ENCODE measurements at places on chromosomes 1 and 21.
A peak's percentile ranks its signal among the peaks of the same experiment; 100 is the strongest.

DNA sequence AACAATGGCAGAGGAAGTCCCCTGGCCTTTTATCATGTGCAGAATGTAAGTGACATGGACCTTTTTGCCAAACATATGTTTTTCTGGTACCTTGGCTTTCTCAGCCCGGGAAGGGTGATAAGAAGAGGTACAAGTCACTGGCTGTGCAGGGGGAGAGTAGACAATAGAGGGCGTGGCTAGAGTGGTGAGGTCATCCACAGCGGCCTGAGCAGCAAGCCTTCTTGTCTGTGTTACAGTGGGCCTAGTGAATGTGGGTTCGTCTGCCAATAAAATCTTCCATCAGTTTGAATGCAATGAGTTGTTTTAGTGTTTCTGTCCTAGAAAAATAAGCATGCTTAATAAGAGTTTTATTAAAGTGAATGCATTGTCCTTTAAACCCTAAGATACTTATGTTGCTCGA lies 59.0 kb upstream of the PGD start:
- peak; percentile 49 for DNase-seq

DNA sequence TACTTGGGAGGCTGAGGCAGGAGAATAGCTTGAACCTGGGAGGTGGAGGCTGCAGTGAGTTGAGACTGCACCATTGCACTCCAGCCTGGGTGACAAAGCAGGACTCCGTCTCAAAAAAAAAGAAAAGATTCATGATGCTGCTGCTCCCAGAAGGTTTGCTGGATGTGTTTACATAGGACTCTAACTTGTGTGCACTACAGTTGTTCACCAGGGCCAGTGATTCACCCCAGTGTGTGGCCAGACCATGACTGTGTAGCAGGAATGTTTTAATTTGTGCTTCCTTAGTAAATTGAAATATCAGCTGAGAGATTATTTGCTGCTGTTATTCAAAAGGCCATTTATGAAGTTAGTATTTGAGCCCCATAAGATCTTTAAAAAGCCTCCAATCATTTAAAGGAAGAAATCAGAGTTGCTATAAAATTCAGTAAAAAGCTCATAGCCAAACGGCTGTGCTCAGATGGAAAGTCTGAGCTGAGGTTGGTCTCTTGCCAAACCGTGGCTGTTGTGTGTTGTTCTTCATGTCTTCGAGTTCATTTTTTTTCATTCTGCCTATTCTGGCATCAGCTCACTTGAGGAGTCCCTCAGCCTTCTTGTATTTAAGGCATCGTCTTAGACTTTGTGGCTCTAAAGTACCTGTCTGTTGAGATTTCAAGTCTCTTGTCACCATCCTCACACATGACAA lies 18.1 kb upstream of the PGD start:
- no peak for DNase-seq

DNA sequence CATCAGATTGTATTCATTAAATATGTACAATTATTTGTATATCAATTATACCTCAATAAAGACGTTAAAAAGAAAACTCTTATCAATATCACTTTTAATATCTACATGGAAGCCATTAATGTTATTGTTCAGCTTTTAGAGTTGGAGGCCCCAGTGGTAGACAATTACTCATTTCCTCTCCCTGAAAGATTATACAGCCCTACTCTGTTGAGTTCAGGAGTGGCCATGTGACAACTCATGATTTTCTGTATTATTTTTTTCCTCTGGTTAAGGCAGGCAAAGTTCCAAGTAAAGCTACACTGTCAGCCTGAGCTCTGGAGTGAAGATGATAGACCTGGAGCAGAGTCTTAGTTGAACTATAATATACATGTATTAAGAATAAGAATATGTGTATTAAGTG lies 247.9 kb upstream of the B3GALT2 start:
- no peak for DNase-seq

DNA sequence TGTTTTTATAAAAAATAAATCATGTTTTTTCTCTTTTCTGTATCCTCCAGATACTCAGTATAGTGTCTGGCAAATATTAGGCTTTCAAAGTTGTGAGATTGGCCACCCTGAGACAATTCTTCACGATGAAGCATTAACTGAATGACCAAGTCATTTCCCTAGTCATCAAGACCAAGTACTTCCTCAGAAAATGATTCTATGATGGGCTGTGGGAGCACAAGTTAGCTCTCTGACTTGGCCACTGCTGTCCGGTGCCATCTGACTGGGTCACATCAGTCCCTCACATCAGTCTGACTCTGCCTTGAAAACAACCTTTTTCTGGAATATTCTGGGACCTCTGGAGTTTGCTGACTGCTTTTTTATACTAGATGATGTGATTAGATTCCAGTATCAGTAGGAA lies 13.5 kb upstream of the YRDC start:
- no peak for DNase-seq

- peak; percentile 63 for DNase-seq
Observed at GRCh38 chr1:156082309-156083091, at the start of gene MEX3A. MEX3A (minus strand) TSS chr1:156082465; CDS start chr1:156081998, 467 bp downstream.

- no peak for DNase-seq
Observed at GRCh38 chr1:196271212-196271947, 336.9 kb downstream of the KCNT2 start.

DNA sequence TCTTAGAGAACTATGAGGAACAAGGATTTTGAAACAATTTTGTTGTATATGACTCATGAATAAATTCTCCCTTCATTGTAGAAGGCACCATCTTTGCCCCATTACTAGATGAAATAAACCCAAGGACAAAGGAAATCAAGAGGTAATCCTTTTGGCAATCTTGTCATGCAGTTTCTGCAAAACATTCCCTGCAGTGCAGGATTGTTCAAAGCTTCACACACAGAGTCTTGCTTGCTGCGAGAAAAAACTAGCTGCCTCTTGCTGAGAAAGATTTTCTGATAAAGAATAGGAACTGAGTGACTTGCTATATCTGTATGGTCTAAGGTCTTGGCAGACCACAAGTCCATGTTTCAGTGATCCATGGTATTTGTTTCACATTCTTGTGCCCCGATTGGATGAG lies 657.4 kb upstream of the ADGRL4 start:
- DNase-seq = no peak

GRCh38 chr1:17045634-17046333 lies 8.0 kb downstream of the SDHB start:
- DNase-seq = peak; percentile 76

DNA sequence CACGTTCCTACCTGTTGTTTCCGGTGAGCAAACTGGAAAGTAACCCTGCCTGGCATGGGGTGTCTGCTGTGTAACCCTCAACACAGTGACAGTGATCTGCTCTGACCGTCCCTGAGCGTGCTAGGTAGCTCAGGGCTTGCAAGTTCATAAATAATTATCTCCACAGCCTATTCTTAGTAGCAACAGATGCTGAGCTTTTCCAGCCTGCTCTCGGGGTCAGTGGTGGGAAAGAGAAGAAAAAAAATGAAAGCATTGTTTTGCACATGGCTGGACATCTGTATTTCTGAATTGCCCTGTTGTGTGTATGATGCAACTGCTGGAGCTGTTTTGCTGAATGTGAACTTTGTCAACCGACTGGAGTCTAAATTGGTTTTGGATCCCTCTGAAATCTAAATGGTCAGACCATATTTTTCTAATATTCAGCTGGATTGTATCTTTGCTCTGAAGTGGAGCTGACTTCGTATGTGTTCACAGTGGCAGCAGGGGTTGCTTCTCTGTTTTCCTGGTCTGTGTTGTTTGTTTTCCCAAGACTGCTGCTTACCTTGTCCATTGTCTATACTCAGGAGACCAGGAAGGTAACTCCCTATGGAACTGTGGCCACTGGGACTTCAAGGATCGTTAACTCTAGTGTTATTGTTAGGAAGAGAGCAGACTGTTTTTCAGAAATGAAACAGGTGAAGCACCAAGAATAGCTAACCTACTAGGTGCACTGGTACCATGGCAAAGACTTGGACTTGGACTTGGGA lies 27.0 kb downstream of the TGFB2 start:
- DNase-seq = no peak

GRCh38 chr1:231584921-231585320 lies 41.7 kb upstream of the DISC1 start:
- no peak for DNase-seq

GRCh38 chr1:217403026-217403720 lies 227.7 kb downstream of the GPATCH2 start:
- no peak for DNase-seq

GRCh38 chr1:54272134-54272533 lies 72.2 kb downstream of the MRPL37 start:
- no peak for DNase-seq

- no peak for DNase-seq
Observed at GRCh38 chr1:94660994-94661393, 119.4 kb upstream of the F3 start.

- no peak for DNase-seq
Observed at GRCh38 chr1:22932803-22933470, 39.7 kb downstream of the LACTBL1 start.

- DNase-seq = no peak
Observed at GRCh38 chr1:88763649-88764406, 79.8 kb downstream of the PKN2 start.

- no peak for DNase-seq
Observed at GRCh38 chr1:226779561-226779960, 40.5 kb upstream of the ITPKB start.

DNA sequence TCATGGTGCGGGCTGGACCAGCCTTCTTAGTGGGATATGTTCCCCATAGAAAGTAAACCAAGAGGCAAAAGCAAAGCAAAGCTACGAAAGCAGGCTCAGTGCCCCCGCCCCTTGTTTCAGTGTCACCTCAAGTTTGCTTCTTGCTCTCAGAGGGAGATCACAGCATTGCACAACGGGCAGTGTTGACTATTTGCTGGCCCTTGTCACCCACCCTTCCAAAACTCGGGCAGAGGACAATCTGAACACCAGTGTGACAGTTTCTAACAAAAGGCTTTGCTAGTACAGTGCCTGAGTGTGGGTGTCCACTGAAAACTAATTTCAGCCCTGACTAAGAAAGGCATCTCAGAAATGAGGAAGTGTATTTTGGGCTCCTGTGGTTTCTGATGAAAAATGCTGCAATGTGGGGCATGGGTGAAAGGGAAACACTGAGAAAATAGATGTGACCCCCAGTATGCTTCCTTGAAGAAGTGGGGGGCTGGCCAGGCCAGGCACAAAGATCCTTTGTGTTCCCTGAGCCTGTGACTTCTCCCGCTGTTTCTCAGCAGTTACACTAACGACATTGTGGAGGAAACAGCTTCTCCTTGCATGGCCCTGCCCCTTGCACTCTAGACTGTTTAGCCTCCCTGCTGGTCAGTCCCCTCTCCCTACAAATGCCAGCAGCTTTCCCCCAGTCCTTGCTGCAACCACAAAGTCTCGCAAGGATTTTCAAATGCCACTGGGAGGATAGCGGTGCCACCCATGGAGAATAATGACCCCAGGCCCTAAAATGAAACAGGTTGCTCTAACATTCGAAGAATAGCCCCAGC lies 33.3 kb upstream of the KCNE1 start:
- DNase-seq = peak; percentile 20

DNA sequence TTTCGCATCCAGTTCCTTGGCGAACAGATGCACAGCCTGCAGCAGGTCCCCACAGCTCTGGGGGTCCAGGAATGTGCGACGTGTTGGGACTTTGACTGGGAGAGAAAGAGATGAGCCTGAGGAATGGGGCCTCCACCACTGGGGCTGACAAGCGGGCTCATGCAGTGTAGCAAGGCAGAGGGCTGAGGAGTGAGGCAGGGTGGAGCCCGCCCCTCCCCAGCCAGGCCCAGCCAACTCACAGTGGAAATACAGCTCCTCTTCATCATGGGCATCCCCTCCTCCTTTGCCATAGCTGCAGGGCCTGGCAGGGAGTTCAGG lies 30.7 kb downstream of the CDCA8 start:
- no peak for DNase-seq

DNA sequence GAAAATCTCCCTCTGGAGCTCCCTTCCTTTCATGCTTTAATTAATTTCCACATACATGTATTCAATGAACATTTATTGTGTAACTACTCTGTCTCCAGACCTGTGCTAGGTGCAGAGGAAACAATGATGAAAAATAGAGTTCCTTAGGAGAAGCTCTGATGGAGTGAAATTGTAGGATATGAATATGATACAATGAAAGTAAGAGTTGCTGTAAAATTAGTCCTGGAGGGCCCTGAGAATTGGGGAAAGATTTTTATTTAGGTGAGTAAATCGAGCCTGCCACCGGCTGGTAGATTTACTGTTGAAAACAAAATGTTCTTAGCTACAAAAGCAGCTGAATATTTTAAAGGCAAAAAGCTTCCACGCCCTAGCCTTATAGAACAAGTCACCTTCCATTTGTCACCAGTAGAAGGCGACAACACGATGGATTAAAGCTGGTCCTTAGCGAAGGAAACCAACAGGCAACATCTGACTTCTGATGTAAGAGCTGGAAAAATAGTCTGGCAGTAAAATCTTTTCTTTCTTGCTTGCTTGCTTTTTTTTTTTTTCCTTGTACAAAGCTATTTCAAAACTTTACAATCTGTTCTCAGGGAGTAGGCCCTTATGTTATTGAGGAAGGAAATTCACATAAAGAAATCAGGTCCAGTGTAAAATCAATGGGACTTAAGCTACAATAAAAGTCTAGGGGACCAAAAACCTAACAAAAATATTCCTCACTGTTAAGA lies 82.0 kb upstream of the ROR1 start:
- DNase-seq = peak; percentile 63

GRCh38 chr1:20404466-20404865 lies 81.5 kb downstream of the CAMK2N1 start:
- no peak for DNase-seq

GRCh38 chr1:60923389-60924087 lies 158.8 kb upstream of the NFIA start:
- DNase-seq = no peak

DNA sequence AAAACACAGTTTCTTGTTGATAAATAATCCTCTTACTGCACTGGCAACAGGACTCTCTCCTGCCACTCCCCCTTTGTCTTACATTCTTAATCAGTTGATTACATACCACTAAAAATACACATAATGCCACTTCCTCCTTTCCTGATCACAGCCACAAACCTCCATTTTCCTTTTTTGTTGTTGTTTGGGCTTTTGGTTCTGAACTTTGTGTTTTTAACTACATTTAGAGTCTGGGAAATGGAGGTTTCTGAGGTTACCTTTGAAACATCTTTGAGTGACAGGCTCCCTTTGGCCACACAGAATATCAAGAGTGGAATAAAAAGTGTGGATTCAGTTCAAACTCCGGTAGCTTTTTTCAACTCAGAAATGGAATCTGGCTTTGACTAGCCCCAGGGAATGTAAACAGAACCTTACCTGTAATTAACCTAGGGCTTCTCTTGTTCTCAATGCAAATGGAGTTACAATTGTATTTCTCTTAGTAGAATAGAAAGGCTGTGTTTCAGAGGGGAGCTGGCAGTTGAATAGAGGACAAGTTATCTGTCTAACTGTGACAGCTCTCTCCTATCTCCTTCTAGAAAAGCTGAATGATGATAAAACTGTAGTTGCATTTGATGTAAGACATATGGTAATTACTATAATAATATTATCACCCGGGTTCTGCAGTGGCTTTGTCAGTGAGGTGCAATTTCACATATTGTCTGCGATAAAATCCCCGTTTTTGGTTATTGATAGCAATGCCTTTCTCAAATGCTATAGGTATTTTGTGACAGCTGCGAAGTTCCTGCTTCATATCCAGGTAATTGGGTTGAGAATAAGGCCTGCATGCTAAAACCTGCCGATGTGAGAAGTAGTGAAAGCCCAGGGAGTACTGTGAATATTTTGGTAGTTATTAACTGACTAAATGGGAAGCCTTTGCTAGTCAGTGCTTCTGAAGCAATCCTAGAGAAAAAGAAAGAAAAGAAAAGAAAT lies 66.9 kb downstream of the ST6GALNAC5 start:
- DNase-seq = peak; percentile 1

Measured in hematopoietic multipotent progenitor cell treated with erythropoietin and hydrocortisone succinate and interleukin-3 and kit ligand, for 8 days (in vitro differentiated cells).